ENCODE measurements at places on chromosomes 2 and 18.
A peak's percentile ranks its signal among the peaks of the same experiment; 100 is the strongest.

GRCh38 chr18:6044773-6045172 lies 149.5 kb upstream of the TMEM200C start:
- DNase-seq = no peak

DNA sequence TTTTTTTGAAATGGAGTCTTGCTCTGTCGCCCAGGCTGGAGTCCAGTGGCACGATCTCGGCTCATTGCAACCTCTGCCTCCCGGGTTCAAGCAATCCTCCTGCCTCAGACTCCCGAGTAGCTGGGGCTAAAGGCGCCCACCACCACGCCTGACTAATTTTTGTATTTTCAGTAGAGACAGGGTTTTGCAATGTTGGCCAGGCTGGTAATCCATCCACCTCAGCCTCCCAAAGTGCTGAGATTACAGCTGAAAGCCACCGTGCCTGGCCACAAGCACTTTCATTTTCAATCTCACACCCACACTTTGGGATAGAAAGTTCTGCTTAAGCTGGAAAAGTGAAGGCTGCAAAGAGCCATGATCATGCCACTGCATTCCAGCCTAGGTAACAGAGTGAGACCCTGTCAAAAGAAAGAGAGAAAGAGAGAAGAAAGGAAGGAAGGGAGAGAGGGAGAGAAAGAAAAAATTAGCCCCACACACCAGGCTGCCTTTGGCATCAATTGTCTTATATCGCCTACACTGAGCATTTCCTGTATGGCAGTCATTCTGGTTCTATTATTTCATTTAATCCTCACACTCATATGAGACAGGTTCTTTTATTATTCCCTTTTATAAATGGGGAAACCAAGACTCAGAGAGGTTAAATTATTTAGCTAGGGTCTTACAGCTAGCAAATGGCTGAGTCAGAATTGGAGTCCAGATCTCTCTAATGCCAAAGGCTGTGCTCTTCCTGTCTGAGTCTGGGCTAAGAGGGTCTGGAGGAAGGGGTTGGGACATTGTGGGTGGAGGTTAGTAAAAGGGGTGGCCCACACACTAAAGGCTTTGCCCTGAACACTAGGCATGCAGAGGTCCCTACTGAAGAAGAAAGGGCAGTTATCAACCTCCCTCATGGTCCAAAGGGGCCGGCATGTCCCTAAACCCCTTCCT lies 37.9 kb upstream of the PKDCC start:
- no peak for DNase-seq

GRCh38 chr2:111689941-111690340 lies 194.1 kb downstream of the ANAPC1 start:
- no peak for DNase-seq

DNA sequence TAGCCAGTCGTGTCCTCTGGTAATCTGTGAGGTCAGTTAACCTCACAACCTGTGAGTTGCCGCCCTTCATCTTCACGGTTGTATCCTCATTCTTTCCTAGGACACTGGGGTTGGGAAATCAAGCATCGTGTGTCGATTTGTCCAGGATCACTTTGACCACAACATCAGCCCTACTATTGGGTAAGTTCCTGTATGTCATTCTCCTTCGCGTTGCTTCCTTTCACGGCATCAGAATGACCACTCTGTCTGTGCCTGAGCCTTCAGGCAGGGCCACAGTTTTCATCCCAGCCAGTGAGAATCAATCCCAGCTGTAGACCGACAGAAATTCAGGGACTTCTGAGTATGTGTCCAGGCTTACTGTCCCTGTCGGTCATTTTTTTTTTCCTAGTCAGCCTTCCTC lies 67.1 kb downstream of the RAB31 start:
- peak; percentile 48 for DNase-seq

DNA sequence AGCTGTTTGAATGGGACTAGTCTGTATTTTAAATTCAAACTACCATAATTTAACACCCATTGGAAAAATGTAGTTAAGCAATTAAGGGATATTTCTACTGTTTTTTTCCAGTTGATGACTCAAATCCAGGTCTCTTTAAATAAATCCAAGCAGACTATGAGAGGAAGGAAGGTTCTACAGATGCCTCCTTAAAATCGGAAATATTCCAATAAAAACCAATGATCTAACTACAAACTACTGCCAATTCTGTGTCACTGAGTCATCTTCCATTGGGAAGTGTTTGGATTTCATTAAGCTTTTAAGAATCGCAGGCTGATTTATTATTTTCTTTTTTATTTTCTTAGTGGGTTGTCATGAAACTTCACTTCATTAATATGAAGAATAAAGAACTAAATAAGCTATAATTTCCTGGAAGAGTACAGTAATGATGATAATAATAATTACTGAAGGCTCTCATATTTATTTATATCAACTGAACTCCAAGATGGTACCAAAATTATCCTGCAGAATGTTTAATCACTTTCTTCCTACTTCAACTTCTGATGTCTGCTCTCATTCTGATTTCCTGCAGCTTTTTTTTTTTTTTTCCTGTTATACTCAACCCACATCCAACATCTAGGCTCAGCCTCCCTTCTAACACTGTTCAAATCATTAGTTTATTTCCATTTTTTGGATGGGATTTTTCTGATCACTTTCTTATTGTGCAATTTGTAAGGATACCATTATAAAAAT lies 166.3 kb upstream of the FN1 start:
- peak; percentile 48 for DNase-seq

DNA sequence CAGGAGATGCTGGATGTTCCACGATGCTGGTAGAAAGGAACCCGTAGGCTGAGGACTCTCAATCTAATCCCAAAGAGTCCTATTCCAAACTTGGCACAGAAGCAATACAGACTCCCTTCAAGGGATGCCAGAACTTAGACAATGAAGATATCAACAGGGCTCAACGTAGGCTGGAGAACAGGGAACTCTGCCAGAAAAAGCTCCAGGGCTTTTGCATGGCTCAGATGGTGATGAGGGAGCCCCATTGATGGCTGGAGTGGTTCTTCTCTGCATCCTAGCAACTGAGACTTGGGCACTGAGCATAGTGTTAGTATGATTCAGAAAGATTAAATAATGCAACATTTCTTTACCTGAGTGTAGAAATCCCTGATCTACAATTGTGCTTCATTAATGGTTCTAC lies 117.2 kb upstream of the NCK2 start:
- DNase-seq = no peak

GRCh38 chr2:161710131-161710915 lies 86.1 kb downstream of the SLC4A10 start:
- no peak for DNase-seq

DNA sequence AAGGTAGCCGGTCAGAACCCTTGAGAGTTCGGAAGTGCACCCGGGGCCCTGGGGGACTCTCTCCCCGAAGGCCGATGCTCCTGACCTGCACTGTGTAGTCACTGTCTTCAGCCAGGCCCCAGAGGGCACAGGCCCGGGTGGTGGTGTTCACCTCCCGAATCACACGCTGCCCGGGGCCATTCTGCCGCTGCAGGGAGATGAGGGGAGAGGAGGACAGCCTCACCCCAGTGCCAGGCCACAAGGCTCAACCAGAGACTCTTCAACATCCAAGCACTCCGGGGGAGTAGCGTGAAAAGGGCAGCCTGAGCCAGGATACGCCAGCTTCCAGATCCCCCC lies 1.1 kb downstream of the FNDC4 start:
- DNase-seq = no peak

DNA sequence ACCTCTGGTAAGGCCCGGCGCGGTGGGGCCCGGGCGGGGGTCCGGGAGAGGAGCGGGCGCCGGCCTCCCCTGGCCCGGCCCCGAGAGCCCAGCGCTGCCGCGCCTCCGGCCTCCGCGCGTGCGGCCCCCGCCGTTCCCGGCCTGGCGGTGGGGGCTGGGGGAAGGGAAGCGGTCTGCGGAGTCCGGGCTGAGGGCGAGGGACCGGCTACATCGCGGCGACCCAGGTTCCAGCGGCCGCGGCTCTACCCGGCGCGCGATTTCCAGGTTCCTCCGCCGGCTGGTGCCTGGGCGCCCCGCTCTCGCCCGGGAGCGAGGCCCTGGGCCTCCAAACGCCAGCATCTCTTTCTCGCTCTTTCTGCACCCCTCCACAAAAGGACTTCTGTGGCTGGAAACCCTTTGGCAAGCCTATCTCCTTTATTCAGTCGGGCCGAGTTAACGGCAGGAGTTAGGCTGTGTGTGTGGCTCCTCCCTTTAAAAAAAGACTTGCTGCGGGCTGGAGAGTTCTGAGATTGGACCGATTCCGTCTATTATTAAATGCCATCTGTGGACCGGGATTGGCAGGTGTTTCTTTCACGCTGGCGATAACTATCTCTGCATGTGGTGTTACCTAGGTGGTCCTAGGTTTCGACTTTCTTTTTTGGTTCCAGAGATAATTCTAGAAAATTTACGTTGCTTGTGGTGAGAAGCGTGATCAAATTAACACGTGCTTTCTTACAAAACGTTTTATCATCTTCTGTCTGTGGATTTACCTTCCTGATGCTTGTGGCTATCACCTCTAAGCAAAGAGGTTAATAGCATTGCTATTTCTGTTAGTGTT lies 592 bp downstream of the ME2 start:
- DNase-seq = no peak

DNA sequence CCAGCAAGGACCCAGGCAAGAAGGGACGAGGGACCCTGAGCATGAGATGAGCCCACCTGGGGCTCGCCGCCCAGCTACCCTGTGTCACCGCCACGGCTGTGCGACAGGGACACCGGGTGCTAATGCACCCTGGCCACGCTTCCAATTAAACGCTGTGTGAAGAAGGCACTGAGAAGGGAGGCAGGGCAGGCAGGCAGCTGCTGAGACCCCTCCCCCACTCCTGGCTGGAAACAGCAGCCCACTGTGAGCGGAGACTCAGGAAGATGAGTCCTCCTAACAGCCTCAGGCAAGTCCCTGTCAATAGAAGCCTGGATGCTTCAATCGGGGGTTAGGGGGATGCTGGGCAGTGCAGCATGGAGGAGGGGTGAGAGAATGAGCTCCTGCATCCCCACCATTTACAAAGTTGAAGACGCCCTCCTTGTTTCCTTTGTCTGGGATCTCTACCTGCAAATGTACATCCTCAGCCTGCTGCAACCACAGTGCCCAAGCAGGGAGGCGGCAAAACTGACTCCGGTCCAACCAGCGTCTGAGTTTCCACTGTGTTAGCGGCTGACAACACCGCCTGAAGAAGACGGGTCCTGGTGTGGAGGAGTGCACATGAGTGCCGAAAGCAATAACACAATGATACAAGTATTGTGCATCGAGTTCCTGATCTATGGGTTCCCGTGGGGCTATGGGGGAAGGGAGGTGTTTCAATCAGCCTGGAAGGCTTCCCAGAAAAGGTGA lies 12.8 kb downstream of the TMEM163 start:
- no peak for DNase-seq

- no peak for DNase-seq
Observed at GRCh38 chr2:65046633-65047407, 9.4 kb upstream of the CEP68 start.

- no peak for DNase-seq
Observed at GRCh38 chr2:231461516-231461971, 2.7 kb downstream of the NCL start.

DNA sequence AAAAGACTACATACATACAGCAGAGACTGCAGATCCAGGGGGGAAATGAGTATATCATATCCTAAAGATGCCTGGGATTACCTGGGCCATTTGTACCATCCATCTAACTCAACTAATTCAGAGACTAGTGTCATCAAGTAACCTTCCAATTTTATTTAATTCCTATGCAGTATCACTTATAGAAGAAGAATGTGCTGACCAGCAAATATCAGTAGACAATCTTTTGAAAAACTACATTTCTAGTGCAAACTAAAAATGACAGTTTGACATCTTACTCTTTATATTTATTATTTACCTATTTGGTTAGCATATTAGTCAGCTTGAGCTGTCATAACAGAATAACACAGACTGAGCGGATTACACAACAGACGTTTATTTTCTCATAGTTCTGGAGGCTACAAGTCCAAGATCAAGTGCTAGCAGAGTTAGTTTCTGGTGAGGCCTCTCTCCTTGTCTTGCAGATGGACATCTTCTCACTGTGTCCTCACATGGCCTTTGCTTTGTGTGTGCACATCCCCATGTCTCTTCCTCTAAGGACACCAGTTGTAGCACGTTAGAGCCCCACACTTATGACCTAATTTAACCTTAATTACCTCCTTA lies 47.0 kb downstream of the NCKAP5 start:
- DNase-seq = no peak

DNA sequence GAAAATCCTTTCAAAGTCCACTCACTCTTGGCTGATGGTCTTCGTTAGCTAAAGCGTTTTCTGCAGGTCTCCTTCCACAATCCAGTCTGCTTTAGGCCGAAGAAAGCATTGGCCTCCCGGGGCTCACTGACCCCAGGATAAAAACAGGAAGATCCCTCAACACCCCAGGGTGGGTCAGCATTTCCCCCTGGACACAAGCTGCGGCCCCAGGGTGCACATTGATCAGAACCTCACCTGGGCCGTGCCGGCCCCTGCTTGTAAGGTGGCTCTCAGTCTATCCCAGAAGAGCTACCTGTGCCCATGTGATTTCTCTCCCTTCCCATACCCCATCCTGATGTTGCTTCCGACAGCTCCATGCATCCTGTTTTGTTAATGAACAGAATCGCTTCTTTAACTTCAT lies 113.0 kb upstream of the TPO start:
- no peak for DNase-seq

DNA sequence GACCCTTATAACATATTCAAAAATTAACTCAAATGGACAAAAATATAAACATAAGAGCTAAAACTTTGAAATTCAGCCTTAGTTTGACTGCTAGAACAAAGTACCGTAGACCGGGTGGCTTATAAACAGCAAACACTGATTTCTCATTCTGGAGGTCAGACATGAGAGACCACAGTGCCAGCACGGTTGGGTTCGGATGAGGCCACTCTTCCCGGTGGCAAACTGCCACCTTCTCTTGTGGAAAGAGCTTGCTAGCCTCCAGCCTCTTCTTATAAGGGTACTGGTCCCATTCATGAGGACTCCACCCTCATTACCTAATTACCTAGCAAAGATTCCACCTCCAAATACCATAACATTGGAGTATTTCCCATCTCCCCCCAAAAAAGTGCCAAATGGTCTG lies 91.3 kb downstream of the FAM210A start:
- no peak for DNase-seq

DNA sequence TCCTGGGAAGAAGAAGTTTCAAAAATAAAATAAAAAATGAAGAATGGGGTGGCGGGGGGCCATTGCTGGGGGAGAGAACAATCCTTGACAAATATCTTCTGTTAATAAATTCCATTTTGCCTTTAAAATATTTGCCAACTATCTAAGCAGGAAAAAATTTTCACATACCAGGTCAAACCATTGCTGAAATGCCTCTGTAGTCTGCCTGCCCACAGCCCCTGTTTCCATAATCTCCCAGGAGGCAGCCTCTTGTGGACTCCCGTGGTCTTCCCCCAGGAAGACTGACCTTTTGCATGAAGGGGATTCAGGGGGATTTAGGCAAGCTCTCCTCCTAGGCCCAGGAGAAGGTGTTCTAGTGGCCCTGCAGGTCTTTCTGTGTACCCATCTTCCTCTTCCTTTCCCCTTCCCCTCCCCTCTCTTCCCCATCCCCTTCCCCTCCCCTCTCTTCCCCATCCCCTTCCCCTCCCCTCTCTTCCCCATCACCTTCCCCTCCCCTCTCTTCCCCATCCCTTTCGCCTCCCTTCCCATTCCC lies 61.0 kb downstream of the RPL37A start:
- peak; percentile 24 for DNase-seq

GRCh38 chr18:62420151-62420512 lies 95.0 kb downstream of the TNFRSF11A start:
- DNase-seq = no peak
